CD8-positive, alpha-beta memory T cell (primary cell): ENCODE measurements at places on chromosomes 13 and 19.

- no peak for DNase-seq
Measured at GRCh38 chr13:30172593-30173302, 134.6 kb downstream of the KATNAL1 start.

DNA sequence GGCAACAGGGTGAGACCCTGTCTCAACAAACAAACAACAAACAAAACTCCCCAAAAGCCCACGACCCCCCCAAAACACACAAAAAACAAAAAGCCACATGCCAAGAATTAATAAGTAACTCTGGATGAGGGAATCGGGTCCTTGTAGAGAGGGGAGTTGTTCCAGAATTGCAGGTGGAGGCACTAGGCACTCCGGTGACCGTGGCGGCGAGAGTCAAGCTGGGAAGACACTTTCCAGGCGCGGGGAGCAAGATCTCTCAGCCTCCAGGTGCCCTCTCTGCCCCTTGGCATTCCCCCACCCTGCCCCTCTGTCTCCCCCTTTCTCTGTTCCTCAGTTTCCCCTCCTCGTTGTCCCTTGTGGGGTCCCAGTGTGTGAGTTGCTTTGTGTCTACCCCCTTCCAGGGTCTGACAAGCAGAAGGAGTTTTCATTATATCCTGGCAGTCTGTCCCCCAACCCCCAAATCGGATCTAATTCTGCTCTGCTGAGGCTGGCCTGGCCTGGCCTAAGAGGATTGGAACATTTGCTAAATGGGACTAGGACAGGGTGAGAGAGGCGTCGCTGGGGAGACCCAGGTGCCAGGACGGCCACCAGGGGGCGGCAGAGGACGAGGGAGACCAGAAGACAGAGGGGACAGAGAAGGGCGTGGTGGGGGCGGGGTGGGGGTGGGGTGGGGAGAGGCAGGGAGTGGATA, 8.3 kb upstream of the CRX start:
- DNase-seq = peak; percentile 25

DNA sequence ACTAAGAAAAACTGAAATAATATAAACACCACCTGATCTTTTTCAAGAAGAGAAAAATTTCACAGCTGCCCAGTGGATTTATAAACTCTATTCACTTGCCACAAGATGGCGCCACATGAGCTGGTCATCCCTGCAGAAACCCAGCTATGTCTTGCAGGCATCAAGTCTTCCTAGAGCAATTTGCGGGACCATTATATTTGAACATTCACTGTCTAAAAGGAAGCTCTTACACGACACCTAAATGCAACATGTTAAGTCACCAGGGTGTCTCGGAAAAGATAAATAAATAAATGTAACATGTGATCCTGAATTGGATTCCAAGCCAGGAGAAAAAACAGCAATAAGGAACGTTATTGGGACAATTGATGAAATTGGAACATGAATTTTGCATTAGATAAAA, 20.3 kb upstream of the AKT2 start:
- peak; percentile 64 for DNase-seq

GRCh38 chr19:51531349-51532315, at the start of gene SIGLEC6:
SIGLEC6 (minus strand) TSS chr19:51531670; CDS start chr19:51531648, 22 bp downstream.
- DNase-seq = no peak

DNA sequence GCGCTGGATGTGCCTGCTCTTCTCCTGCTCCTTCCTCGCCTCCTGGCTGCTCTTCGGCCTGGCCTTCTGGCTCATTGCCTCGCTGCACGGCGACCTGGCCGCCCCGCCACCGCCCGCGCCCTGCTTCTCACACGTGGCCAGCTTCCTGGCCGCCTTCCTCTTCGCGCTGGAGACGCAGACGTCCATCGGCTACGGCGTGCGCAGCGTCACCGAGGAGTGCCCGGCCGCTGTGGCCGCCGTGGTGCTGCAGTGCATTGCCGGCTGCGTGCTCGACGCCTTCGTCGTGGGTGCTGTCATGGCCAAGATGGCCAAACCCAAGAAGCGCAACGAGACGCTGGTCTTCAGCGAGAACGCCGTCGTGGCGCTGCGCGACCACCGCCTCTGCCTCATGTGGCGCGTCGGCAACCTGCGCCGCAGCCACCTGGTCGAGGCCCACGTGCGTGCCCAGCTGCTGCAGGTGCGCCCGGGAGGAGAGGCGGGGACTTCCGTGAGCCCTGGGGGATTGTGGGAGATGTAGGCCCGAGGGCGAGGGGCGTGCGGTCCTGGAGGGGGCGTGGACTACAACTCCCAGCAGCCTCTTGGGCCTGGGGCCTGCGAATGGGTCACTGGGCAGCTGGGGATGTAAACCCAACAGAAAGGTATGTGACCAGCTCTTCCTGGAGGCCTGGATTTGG, 6.7 kb downstream of the KCNJ14 start:
- no peak for DNase-seq

DNA sequence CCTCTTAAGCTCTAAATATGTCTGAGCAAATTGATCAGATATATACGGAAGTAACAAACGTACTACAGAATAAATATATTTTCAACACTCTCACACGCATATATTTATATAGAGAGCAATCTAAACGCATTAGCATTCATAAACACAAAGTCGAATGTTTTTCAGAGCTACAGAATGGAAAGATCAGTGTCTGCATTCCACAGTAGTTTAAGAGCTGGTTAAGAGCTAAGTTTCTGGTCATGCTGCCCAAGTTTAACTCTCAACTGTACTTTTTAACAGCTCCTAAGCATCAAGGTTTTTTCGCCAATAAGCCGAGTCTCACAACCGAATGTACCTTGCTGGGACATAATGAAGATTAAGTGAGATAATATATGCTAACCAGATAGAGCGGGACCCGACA, 36.7 kb upstream of the RAP2A start:
- DNase-seq = no peak

DNA sequence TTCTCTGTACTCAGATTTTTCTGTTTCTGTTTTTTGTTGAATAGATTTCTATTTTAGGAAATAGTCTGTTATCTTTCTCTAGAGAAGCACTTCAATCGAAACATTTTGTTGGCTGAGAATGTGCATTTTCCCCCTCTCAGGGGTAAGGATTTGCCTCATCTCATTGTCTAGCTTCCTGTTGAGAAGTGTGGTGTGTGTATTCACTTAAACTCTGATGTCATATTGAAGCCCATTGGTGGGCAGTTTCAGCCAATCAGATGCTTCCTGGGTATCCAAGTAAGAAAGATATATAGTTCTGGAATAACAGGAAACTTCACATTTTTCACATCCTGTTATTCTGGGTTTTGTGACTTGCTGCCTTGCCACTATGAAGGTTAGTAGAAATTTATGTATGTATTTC, 87.6 kb downstream of the ARHGEF7 start:
- DNase-seq = peak; percentile 62

DNA sequence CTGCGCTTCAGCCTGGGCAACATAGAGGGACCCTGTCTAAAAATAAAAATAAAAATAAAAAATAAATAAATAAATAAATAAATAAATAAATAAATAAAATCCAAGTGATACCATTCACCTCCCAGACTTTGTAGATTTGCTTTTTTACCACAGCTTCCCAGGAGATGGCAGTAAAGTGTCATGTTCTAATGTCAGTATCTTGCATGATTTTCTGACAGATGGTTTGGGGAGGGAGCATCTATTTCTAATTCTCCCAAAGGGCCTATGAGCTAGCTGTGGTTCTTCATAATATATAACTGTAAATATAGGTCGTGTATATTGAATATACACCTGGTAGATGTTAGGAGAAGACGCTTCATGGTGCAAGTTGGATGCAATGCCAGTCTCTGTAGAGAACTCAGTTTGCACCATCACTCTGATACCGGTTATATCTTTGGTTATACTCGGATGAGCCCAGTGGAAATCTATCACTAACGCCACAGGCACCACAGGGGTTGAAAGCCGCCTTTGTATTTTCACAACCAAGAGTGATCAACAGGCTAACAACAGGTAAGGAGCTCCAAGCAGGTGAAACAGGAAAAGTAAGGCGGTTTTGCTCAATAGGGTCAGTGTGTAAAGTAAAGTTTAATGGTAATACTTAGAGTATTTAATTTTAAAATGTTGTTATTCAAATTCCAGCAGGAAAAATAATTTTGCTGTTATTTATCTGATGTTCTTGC, 13.9 kb downstream of the APLP1 start:
- peak; percentile 63 for DNase-seq

DNA sequence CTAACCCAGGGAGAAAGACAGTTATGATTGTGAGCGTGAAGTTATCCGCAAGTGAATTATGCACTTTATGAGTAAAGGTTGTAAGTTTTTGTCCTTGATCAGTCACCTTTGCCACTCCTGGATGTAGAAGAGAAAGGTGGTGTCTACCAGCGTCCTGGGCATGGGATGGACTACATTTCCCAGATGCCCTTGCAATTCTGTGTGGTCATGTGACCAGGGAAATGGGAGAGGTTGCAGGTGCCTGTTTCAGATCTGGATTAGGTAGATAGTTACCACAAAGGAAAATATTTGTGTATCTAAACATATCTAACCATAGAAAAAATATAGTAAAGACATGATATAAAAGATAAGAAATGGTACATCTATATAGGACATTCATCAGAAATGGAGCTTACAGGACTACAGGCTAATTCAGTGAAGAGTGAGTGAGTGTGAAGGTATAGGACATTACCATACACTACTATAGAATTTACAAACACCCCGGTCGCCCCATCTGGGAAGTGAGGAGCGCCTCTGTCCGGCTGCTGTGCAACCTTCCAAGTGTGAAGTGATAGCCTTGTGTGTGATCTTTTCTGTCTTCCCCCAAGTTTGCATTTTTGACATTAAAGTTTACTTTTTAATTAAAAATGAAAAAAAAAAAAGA, 51.6 kb upstream of the CACNA1A start:
- no peak for DNase-seq
